ENCODE measurements at places on chromosomes 7 and 10.

DNA sequence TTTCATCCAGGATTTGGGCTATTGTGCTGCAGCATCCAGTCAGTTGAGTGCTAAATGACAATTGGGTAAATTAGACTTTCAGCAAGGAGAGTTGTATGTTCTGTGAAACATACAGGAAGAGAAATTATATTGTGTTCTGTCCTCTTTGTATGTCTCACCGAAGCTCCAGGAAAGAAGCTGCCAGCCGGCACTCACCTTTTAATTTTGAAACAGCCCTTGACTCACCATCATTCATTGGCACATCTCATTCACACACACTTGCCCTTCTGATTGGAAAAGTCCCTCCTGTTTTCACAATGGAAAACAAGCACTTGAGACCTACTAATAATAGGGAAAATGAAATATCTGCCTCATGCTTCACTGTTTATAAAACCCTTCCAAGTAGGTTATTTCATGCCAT is 495.6 kb downstream of the RPS24 start:
- no peak for DNase-seq

- DNase-seq: no peak
Measured at GRCh38 chr10:73932620-73933112, 21.7 kb downstream of the PLAU start.

- DNase-seq: no peak
Measured at GRCh38 chr10:77398986-77399755, 238.4 kb downstream of the KCNMA1 start.

DNA sequence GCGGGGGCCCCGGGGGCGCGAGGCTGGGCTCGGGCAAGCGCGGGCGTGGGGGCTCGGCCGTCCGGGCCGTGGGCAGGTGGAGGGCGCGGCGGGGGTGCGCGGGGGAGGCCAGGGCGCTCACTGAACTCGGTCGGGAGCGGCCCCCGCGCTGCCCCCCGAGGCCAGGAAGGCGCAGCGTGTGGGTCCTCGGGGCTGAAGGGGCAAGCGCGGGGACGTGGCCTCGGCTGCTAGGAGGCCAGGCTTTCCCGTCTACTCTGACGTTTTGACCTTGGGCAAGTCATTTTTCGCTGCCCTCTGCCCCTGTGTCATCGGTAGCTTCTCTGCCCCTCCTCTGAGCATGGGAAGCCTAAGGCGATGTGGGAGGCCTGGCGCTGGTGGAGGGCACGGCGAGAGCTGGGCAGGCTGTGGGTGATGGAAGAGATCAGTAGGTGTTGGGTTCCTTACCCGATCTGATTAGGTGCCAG is 441 bp downstream of the FBH1 start:
- DNase-seq: no peak

- DNase-seq: no peak
Measured at GRCh38 chr7:51297986-51298385, 18.6 kb downstream of the COBL start.

DNA sequence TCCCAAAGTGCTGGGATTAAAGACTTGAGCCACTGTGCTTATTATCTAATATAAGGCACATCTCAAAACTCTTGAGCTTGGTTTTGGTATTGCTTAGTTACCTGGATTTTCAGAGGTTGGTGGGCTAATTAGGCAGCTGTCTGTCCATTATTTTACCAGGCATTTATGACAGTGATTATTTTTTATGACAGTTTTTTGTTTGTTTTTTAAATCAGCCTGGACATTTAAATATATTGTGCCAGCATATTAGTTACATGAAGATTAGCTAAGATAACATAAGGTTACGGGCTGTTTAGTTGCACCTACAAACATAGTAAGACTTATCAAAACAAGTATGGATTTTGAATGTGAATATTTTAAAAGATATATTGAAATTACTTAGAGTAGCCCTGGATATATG is 2.6 kb upstream of the ZRANB1 start:
- DNase-seq: no peak

DNA sequence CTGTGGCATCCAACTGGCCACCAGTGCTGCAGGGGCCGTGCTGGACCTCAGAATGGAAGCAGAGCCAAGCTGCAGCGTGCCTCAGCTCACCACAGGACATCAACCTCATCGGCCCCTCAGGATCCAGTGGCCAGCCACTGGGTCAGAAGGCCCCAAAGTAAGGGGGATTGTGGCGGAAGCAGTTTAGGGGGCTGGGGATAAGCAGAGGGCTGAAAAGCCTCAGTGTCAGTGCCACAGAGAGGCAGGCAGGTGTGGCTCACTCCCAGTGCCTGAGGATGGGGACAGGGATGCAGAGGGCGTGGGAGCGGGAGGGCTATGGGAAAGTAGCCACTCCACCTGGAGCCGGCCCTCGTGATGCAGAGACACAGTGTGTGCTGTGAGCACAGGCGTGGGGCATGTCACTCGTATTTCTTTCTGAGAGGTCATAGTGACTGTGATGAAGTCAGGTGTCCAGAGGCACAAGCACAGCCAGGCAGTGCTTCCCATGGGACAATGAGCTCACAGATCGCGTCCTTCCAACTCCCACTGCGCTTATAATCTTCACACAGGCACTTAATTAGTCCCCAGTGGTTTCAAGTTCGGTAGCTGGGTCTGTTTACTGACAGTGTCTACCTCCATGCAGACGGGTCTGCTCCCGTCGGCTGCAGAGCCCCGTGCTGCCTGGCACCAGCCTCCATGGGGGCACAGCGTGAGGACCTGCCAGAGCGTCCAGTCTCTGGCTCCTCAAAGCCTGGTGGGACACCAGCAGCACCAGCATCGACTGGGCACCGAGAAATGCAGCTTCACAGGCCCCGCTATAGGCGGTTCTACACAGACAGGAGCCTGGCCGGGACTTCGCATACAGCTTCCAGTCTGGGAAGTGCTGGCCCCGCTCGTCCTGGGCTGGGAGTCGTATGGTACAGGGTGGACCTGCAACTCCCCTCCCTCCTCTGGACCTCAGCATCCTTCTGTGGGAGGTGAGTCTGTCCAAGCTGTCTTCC is 42.9 kb upstream of the CNPY1 start:
- DNase-seq: no peak

DNA sequence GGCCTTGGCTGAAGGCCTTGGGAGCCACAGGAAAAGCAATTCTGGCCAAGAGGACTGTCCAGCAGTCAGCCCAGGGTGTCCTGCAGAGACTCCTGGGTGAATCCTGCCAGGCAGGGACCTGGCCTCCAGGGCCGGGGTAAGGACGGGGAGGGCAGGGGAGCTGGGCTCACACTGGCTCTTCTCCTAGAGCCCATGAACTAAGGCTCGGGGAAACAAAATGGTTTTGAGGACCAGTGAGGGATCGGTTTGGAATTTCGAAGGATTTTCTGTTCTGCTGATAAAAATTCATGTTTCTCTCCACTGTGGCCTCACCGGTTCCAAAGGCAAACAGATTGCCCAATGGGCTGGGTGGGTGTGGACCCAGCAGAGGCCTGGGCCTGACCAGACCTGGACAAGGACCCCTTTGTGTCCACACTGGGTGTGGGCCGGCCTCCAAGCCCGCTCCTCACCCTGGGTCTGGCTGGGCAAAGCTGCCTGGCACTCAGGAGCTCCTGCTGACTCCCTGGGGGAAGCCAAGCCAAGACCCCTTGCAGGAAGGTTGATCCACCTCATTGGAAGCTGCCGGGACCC is 27.3 kb downstream of the FAM20C start:
- DNase-seq: no peak

- no peak for DNase-seq
Measured at GRCh38 chr7:99211241-99211602, 3.3 kb upstream of the KPNA7 start.

- no peak for DNase-seq
Measured at GRCh38 chr10:73585327-73585726, 5.8 kb downstream of the USP54 start.

GRCh38 chr10:90222372-90222771 is 521.0 kb downstream of the KIF20B start:
- DNase-seq: no peak

DNA sequence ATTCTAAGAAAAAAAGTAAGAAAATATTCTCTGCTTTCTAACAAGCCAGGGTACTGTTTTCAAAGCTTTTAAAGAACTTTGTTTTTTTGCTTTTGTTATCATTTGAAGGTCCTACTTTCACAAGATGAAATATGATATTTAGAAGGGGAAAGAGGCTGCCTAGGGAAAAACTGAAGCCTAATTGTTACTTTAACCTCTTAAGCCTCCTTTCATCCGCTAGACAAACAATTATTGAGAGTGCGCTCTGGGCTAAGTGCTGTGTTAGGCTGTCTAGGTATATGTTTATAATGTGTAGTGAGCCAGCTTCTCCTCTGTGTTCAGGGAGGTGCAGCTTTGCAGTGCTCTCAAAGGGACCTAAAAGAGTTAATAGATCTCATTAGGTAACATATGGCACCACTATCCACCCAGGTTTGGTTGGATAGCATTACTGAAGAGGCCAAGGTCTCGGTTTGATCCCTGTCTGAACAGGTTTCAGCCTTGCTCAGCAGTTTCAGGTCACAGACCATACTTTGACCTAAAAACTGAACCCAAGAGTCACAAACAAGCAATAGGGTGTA is 17.9 kb downstream of the PDK4 start:
- no peak for DNase-seq

DNA sequence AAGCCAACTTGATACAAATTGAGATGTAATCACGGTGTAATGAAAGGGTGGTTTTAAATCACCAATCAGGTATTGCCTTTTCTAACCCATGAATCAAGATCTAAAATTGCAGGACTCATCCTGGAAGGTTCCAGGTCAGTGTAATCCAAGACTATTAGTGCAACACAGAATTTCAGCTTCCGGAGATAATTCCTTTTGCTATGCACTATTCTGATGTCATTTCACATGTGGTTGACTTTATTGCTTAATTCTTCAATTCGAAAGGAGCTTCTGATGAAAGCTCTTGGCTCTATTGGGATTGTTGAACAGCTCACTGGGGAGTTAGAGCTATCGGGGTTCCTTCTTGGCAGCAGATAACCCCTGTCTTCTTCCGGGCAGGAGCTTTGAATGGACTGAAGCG is 147.4 kb upstream of the INSYN2A start:
- DNase-seq: no peak

GRCh38 chr7:113915956-113916355 is 2.9 kb downstream of the PPP1R3A start:
- DNase-seq: no peak

GRCh38 chr7:106384373-106384772 is 99.6 kb upstream of the NAMPT start:
- no peak for DNase-seq

DNA sequence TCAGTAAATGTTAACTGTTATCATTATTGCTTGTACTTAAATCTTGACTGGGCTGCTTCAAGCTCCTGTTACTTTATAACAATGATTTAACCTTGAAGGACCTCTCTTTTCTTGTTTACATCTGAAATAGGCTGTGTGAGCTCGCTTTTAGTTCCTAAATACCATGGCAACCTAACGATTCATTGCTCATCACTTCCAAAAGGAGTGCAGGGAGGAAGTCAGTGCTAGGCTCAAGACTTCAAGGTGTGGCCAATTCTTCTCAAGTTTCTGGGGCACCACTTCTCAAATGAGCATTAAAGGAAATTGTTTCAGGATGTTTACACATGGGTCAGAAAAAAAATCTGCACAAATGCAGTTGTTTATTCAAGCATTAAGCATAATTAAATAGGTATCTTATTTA is 284.2 kb downstream of the MTERF1 start:
- DNase-seq: no peak

GRCh38 chr10:49299816-49300139 is 808 bp downstream of the C10orf71 start:
- no peak for DNase-seq

- DNase-seq: no peak
Measured at GRCh38 chr7:130344271-130344866, at the start of gene CPA5. Gene CPA5 (plus strand): TSS chr7:130344816. CDS start chr7:130346486, 1,670 bp downstream.

DNA sequence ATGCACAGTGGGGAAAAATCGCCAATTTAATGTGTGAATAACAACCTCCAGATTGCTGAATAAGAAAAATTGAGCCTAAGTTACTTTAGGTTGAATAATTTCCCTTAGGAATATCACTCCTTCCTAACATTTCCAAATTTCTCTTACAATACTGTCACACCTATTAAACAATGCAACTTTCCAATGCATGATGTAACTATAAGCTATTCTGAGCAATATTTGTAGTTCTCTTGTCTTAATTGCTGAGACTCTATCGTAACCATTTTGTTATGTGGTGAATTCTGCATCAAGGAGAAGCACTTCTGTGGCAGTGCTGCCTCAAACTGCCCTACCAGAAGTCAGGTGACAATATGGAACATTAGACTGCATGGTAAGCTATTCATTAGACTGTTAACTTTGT is 386.7 kb upstream of the LRRN3 start:
- no peak for DNase-seq

DNA sequence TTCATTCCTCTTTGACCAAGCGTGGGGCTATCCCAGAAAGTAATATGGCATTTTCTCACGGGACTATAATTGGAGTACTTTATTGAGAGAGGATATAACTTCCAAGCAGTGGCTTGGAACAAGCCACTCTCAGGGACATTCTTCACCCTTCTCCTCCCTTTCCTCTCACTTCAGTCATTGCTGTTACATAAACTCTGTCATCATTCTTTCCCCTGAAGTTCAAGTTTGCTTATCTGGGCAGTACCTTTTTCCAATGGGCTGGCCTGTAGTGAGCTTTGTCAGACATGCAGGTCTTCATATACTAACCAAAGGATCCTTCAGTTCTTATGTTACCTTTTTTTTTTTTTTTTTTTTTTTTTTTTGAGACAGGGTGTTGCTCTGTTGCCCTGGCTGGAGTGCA is 58.7 kb upstream of the KMT2E start:
- no peak for DNase-seq

DNA sequence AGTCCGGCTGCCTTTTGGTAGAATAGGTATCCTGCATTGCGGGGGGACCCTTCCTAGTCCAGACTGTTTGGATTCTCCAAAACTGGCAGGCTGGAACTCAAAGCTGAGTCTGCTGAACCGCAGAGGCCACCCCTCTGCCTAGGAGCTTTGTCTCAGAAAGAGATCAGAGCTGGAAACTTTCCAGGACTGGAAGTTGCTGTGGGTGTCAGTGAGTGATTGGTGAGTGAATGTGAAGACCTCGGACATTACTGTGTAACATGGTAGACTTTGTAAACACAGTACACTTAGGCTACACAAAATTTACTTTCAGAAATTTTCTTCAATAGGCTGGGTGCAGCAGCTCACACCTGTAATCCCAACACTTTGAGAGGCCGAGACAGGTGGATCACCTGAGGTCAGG is 103.8 kb downstream of the DNAJC1 start:
- no peak for DNase-seq

DNA sequence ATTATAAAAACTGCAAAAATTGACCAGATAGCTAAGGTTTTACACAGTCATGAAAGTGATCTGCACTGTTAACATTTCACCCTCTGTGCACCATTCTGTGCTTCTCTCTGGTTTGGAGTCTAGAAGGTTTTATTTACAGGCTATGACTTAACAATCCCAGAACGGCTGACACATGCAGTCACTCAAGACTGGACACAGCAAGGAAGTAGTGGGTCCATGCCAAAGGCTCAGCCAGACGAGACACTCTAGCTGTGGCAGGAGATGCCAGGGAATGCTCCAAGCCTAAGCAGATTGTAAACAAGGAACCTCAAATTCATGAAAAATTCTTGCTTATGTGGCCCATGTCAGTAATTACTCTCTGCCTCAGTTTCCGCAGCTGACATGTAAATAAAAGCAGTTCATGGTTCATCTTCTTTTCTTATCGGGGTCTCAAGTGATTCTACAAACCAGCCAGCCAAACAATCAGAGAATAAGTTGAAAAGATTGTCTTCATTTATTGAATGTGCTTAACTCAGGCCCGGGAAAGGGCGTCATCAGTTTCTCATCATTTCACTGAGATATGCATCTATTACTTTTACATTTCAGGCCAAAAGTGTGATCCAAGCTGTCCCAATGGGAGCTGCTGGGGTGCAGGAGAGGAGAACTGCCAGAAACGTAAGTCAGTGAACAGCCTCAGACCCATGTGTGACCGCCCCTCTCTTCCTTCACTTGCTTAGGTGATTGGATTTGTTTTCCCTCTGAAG is 132.1 kb downstream of the EGFR start:
- no peak for DNase-seq

Data from nephron progenitor cell (in vitro differentiated cells).